ENCODE measurements at places on chromosomes 2 and 18.

GRCh38 chr2:69943000-69943842 lies 18.2 kb downstream of the ASPRV1 start:
- no peak for DNase-seq

- DNase-seq, result no peak
Measured at GRCh38 chr2:227164763-227165291, 403 bp downstream of the COL4A3 start.

DNA sequence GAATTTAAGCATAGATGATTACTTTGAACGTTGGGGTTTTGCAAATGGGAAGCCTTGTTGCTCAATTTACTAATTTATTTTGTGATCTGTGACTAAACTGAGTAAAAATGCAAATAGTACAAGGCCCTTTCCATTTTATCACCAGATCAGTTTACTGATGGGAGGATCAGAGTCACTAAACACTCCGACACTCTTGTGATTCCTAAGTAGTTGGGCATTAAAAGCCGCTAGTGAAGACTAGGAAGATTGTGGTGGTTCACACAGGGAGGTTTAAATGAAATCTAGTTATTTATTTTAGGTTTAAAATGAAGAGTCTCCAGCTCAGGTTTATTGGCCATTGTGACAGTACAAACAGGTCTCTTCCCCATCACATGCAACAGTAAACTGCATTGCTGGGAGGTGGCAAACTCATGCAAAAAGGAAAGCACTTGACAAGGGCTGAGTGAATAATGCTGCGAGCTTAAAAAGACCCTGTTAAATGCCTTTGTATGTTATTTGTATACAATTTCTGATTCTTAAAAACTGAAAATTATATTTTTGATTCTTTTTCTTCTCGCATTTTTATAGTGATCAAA lies 394.8 kb upstream of the FANCL start:
- DNase-seq, result no peak

DNA sequence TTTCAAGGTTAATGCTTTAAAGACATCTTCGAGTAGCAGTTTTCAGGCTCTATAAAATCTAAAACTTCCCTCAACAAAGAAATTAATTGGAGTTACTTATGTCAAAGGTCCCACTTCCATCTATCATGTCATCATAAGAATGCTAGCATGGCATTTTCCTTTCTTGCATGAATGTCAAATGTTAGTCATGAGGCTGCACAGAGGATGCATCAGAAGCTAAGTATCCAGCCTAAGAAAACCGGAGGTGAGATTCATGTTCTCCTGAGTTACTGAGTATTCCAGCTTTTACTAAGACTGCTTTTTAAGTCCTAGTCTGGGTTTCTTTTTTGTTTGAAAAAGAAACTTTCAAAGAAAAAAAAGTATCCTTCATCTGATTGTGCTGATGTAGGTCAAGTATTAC lies 130.6 kb upstream of the CDH19 start:
- no peak for DNase-seq

- no peak for DNase-seq
Measured at GRCh38 chr2:42036413-42036812, 11.4 kb upstream of the PKDCC start.

DNA sequence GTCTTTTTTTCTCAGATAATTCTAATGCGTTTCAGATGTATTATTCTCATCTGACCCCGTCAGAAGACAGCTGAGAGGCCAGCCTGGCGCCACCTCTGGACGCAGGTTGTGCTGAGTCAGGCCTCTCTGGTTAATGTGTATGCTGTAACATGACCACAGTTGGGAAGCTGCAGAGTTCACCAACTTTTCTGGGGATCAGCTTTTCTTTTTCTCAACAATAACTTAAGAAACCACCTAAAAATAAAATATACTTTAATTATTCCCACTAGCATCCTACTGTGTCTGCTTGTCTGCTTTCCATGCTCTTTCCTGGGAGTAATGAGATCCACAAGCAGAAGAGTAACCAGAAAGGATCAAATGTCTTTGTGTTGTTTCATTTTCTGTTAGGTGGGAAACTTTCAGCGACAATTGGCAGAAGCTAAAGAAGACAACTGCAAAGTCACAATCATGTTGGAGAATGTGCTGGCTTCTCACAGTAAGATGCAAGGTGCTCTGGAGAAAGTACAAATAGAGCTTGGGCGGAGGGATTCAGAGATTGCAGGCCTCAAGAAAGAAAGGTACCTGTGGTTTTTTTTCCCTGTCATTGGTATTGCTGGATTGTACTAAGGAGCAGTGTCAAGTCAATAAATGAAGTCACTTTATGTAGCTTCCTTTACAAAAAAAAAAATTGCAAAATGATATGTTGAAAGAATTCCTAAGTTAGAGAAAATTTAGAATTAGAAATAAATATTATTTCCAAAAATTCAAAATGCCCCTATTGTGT lies 79.8 kb downstream of the CCDC150 start:
- DNase-seq, result peak; percentile 43

- no peak for DNase-seq
Measured at GRCh38 chr18:58095655-58096054, 51.6 kb downstream of the NEDD4L start.

GRCh38 chr18:59085126-59085794 lies 54.4 kb upstream of the SEC11C start:
- no peak for DNase-seq

- peak; percentile 87 for DNase-seq
Measured at GRCh38 chr18:26453386-26453901, 94.9 kb downstream of the KCTD1 start.

- no peak for DNase-seq
Measured at GRCh38 chr2:72263776-72264060, 116.1 kb upstream of the CYP26B1 start.

DNA sequence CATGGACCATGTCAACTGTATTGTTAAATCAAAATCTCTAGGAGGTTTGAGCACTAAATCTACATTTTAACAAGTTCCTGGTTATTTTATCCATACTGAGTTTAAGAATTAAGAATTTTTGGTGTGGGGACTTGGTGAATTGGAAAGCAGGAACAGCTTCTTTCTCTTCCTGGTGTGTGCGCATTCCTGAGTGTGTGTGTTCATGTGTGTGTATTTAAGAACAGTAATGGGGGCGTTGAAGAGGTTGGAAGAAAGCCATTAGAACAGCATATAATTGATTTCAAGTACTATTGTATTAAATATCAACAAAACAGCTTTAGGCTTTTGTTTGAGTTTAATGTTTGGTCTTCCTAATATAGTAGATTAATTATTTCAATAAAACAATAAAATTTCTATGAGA lies 801.3 kb upstream of the ID2 start:
- DNase-seq, result no peak

- no peak for DNase-seq
Measured at GRCh38 chr2:11009891-11010290, 98.2 kb downstream of the KCNF1 start.

GRCh38 chr2:120421126-120421829 lies 75.3 kb downstream of the INHBB start:
- no peak for DNase-seq

DNA sequence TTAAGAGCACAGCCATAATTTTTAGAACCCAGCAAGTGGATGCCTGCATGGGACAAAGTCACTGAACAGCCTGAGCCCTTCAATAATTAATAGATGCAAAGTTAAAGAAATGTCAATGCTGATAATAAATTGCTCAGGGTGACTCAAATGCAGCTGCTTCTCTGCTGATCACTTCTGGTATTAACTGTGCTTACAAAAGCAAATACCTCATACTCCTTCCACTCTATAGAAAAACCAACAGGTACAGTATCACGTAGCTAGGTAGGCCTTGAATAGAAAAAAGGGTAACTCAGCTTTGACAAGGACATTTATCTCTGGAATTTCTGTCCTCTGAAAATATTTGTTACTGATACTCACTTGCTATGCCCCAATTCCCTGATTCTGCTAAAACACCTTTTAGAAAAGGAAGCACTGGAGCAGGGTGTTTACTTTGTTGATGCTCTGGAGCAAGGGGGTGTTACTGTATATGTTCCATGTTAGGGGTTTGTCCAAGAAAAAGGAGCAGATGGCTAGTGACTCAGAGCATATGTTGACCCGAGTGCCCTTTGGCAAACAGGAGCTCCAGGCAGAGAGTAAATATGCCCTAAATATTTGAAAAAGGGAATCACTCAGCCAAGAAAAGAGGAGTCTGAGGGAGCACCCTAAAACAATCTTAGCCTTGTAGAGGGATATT lies 59.1 kb upstream of the RTN4 start:
- DNase-seq, result no peak

- DNase-seq, result no peak
Measured at GRCh38 chr18:56038171-56039030, 450.4 kb upstream of the TCF4 start.

DNA sequence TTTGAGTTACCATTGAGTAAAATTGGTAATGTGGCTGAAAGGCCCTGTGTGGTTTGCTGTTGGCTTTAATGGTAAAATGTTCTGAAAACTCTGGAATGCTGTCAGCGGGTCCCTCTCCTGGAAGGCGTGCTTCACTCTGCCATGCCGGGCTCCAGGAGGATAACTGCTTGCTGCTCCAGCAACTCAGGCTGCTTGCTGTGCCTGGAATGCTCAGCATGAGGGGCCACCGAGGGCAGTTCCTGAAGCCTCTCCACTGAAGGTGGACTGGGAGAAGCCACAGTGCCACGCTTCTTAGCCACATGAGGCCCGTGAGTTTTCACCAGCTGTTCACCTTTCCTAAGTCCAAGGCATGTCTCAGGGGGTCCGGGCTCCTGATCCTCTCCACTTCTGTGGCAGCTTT lies 90.4 kb upstream of the FAM110C start:
- no peak for DNase-seq

DNA sequence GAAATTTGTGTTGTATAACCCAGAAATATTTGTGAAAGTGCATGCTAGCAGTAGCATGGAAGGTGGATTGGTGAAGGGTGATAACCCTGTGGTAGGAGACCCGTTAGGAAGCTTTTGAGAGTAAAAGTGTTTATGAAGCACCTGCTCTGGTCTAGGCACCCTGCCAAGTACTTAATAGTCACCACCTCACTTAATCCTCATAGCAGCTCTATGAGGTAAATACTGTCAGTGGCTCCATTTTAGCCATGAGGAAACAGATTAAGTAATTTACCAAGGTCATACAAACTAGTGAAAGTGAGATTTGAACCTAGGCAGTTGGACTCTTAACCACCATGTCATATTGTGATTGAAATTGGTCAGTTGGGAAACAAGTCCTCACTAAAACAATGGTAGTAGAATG lies 66.8 kb downstream of the TET3 start:
- DNase-seq, result no peak

DNA sequence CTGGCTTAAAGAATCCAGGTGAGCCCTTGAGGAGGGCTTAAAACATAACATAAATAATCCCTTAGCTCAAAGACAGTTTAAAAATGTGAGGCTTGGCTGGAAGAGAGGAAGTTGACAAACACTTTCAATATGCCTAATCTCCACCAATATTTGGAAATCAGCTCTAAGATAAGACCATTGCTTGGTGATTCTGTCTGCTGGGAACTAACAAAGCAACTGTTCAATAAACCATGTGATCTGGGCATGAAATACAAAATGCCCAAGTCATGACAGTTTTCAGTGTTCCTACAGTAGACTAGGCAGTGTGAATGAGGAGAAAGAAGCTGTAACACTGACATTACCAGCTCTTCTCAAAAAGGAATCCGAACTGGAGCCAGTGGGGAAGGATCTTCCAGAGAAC lies 10.7 kb downstream of the MFF start:
- DNase-seq, result no peak

DNA sequence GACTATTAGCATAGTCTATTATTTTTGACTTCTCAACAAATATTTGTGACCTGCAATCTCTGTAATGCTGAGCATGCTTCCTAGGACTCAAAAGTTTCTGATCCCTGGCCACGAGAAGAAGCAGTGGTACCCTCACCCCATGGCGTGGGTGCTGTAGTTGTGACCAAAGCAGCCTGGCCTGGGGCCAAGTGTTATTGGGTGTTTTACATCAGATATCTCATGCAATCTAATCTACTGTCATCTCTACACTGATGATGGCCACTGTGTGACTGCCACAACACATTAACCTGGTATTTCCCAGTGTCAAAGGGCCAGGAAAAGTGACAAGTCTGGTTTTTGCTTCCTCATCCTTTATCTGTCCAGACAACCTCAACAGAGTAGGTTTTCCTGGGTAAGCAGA lies 80.8 kb upstream of the WIPF1 start:
- no peak for DNase-seq

GRCh38 chr2:171036532-171036931 lies 107.5 kb downstream of the GORASP2 start:
- DNase-seq, result no peak

DNA sequence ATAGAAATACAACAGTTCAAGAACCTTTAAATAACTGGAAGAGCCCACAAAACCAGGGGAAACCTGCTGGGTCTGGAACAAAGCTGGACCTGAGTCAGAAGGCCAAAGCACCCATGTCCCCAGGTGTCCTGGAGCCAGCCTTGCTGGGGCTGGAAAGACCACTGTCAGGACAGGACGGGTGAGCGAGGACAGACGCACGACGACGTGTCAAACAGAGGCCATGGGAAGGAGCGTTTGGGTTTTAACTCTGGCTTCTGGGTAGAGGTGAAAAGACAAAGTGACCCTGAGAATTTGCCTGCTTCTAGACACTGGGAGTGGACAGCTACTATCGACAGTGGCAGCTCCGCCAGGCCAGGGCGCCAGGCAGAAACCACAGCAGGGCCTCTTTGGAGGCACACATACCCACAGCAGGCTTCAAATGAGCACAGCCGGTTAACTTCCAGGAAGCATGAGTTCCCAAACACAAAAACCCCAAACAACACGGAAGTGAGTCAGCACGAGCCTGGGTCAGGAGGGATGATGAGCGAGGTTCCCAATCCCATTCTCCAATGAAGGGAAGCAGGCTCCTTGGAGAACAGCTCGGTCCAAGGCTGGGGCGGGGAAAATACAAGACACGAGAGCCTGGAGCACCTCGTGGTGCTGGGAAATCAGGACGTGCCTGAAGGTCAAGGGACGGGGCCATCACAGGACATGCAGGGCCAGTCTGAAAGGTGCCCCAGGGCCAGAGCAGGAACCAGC lies 208.0 kb downstream of the TWIST2 start:
- no peak for DNase-seq

GRCh38 chr2:169853041-169853668 lies 25.9 kb downstream of the UBR3 start:
- DNase-seq, result no peak

GRCh38 chr2:174844295-174844708 lies 80.0 kb upstream of the CHRNA1 start:
- no peak for DNase-seq

- no peak for DNase-seq
Measured at GRCh38 chr18:48138660-48139430, 208.4 kb upstream of the SMAD2 start.

DNA sequence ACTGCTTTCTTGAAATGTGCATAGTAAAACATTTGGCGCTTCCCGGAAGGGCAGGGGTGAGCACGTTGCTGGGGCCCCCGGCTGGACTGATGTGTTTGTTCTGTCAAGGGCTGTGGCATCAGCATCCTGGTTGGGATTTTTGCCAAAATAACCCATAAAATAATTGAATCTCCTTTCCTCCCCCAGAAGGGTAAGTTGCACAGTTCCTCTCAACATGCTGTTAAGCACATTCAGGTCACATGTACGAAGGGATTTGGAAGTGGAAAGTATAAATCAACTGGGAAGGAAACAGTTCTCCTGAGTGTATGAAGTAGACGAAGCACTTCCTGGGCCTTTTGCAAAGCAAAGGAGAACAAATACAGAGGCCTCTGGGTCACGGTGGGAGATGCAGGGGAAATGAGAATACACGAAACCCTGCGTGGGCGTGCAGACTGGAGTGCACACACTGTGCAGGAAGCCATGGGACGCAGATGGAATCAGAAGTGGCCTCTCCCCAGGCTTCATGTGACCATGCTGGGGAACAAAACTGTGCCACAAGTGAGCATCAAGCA lies 183.9 kb downstream of the LPIN1 start:
- DNase-seq, result no peak

GRCh38 chr2:82837588-82838304 lies 1621.3 kb downstream of the SUCLG1 start:
- peak; percentile 94 for DNase-seq

All from kidney epithelial cell (primary cell).